ENCODE measurements at places on chromosomes 1 and 21. TPM values are rescaled to one million over a fixed set of nuclear protein-coding genes. Genes with fewer than 3 reads are reported as not detected.

GRCh38 chr1:161359291-161359690 lies 8.4 kb downstream of the CFAP126 start:
- H3K4me3 ChIP-seq, result no peak overlapping the region
- no peak overlapping the region for H3K27ac ChIP-seq
- peaks cover 6% of the 10 kb centered on the region for H3K36me3 ChIP-seq
- no peak for DNase-seq
- no peaks in the 10 kb centered on the region for H3K4me1 ChIP-seq

Gene TDRD5
- total RNA-seq, result not detected

DNA sequence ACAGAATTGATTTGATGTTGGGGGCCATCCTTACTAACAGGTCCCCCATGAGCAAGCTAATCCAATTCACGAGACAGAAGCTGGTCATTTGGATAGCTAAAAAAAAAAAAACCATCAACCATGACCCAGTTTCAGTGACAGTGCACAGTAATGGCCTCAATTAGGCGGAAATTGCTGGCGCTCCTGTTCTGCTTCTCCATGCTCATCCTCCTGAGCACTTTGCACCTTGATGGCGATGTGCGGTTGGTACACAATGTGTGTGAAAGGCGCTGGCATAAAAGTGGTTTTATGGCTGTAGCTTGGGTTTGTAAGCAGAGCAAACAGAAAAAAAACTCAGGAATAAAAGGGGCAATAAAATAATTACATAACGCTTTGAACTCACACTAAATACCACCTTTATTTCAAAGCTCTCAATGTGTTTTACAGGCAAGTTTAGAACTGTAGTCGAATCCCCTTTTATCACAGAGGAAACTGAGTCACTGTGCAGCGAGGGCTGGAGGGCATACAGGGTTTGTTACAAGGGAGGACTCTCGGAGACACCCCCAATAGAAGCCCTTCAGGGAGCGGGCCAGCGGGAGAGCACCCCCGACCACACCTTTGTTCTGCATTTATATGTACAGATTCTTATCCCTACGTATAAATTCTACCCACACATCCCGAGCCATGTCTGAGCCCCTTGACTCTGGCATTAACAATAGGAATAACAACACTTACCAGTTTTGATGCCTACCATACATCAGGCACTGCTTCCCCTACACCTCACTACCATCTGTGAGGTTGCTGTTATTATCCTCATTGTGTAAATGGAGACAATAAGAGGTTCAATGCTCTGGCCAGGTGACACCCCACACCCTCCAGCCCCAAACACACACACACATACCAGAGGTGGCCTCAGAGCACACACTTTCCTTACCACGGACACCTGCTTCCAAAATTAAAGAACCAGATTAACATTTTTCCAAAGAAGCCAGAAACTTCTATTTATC lies 213.5 kb upstream of the IRF2BP2 start:
- DNase-seq, result no peak
- no peak overlapping the region for H3K4me3 ChIP-seq
- H3K4me1 ChIP-seq, result no peaks in the 10 kb centered on the region
- no peak overlapping the region for H3K27ac ChIP-seq

Gene CYP2J2
- not detected for total RNA-seq

- no peaks in the 10 kb centered on the region for H3K27me3 ChIP-seq
- H3K36me3 ChIP-seq, result no peaks in the 10 kb centered on the region
- no peak overlapping the region for H3K4me3 ChIP-seq
- H3K27ac ChIP-seq, result no peak overlapping the region
- H3K4me1 ChIP-seq, result no peaks in the 10 kb centered on the region
- DNase-seq, result no peak
Measured at GRCh38 chr21:26588446-26588845, 15.4 kb upstream of the CYYR1 start.

- DNase-seq, result no peak
- no peaks in the 10 kb centered on the region for H3K36me3 ChIP-seq
- H3K27ac ChIP-seq, result no peak overlapping the region
- peaks cover 19% of the 10 kb centered on the region for H3K27me3 ChIP-seq
Measured at GRCh38 chr21:17501107-17502006, 11.5 kb upstream of the CXADR start.

Gene ABCB10
- 12.4 TPM for total RNA-seq

Gene WDR64
- not detected for total RNA-seq

- H3K27me3 ChIP-seq, result no peaks in the 10 kb centered on the region
- H3K4me3 ChIP-seq, result no peak overlapping the region
- H3K36me3 ChIP-seq, result no peaks in the 10 kb centered on the region
- DNase-seq, result no peak
- no peaks in the 10 kb centered on the region for H3K4me1 ChIP-seq
Measured at GRCh38 chr1:195332102-195332501, 1276.1 kb downstream of the KCNT2 start.

DNA sequence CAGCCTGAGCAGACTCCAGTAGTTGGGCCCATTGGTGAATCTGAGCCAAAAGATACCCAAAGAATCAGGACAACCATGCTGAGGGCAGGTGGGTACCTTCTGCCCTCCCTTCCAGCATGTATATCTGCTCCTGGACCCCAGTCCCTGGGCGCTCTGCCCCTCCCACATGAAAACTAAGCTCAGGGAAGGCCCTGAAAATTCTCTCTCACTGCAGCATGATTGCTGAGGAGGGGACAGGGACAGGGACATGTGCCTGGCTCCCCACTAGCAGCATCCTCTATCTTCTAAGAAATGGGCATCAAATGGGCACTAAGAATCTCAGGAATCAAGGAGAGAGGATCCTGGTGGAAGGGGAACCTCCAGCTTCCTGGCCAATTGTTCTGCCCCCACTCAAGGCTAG lies 446.0 kb downstream of the MATN1 start:
- H3K27me3 ChIP-seq, result peaks cover 7% of the 10 kb centered on the region
- DNase-seq, result no peak
- no peak overlapping the region for H3K27ac ChIP-seq

DNA sequence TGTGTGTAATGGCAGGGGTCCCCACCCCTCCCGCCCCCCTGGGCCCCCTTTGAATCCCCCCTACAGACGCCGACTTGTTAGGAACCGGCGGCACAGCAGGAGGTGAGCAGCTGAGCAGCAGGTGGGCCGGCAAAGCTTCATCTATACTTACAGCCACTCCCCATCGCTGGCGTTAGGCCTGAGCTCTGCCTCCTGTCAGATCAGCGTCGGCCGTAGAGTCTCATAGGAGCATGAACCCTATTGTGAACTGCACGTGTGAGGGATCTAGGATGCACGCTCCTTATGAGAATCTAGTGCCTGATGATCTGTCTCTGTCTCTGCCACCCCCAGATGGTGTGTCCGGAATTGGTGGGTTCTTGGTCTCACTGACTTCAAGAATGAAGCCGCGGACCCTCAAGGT lies 14.9 kb upstream of the VPS26C start:
- H3K36me3 ChIP-seq, result no peaks in the 10 kb centered on the region
- H3K27me3 ChIP-seq, result no peaks in the 10 kb centered on the region
- DNase-seq, result no peak
- no peak overlapping the region for H3K27ac ChIP-seq
- no peaks in the 10 kb centered on the region for H3K4me1 ChIP-seq

DNA sequence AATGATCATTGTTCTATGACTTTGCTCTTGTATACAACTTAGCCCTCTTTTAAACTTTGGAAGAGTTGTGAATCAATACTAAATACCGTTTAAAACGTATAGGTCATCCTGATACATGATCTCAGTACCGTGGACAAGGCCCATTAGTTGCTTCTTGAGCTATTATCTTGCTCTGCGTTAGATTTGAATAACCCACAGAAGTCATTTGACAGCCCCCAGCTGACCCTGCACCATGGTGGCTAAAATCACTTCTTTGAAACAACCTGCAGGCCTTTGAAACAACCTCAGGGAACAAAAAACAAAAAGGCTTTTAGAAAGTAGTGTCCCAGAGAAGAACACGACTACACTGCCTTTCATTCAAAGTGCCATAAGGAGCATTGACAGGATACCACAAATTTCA lies 473.0 kb upstream of the ADGRL2 start:
- no peak overlapping the region for H3K27ac ChIP-seq
- DNase-seq, result no peak
- no peak overlapping the region for H3K4me3 ChIP-seq
- no peaks in the 10 kb centered on the region for H3K36me3 ChIP-seq

DNA sequence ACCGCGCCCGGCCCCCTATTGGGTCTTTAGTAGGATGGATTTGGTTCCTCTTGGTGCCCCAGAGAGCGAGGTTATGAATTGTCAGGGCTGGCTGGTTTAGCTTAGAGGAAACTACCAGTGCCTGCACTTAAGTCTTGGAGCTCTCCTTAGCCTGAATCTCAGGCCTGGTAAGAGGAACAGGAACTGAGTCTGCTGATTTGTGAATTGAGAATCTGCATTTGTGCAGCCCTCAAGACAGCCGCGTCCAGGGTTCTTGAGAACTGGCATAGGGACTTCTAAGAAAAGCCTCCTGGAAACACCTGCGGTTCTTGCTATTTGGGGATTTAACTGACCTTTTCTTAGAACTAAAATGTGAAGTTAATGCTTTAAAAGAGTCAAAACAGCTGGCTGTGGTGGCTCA lies 1.7 kb downstream of the NECAP2 start:
- no peak overlapping the region for H3K4me3 ChIP-seq
- H3K27me3 ChIP-seq, result no peaks in the 10 kb centered on the region
- H3K36me3 ChIP-seq, result peaks cover 42% of the 10 kb centered on the region
- DNase-seq, result no peak
- H3K4me1 ChIP-seq, result peaks cover 8% of the 10 kb centered on the region
- H3K27ac ChIP-seq, result no peak overlapping the region

- H3K27me3 ChIP-seq, result no peaks in the 10 kb centered on the region
- peak; percentile 82 for DNase-seq
- H3K36me3 ChIP-seq, result peaks cover 37% of the 10 kb centered on the region
- H3K4me1 ChIP-seq, result peaks cover 18% of the 10 kb centered on the region
- no peak overlapping the region for H3K27ac ChIP-seq
- H3K4me3 ChIP-seq, result no peak overlapping the region
Measured at GRCh38 chr1:2408859-2409276, 3.5 kb downstream of the PEX10 start.

- no peak overlapping the region for H3K4me3 ChIP-seq
- no peaks in the 10 kb centered on the region for H3K4me1 ChIP-seq
- no peak overlapping the region for H3K27ac ChIP-seq
- no peaks in the 10 kb centered on the region for H3K36me3 ChIP-seq
Measured at GRCh38 chr1:242057745-242058115, 58.8 kb upstream of the MAP1LC3C start.

- H3K4me3 ChIP-seq, result no peak overlapping the region
- no peaks in the 10 kb centered on the region for H3K4me1 ChIP-seq
- no peak overlapping the region for H3K27ac ChIP-seq
- DNase-seq, result peak; percentile 34
Measured at GRCh38 chr1:7690496-7691182, 80.5 kb upstream of the VAMP3 start.

Gene NMNAT1
- 10.5 TPM for total RNA-seq

DNA sequence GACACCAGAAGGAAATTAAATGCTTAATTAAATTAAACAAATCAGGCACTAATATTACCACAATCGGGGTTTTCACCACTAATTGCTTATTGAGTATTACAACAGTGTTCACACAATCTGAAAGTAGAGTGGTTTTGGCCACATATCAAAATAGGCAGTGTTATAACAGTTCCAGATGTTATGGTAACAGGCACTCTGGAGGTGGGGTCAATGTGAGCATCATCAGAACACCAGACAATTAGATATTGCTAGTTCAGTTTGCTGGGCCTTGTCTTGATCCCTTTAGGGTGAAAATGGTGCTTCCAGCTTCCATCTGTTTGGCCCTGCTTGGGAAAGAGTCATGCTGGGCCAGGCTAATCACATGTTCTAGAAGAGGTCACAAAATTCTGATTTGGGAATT lies 14.5 kb upstream of the DDAH1 start:
- DNase-seq, result no peak
- H3K36me3 ChIP-seq, result peaks cover 64% of the 10 kb centered on the region
- H3K27ac ChIP-seq, result no peak overlapping the region

- no peak for DNase-seq
- H3K27ac ChIP-seq, result no peak overlapping the region
- H3K4me1 ChIP-seq, result no peaks in the 10 kb centered on the region
- H3K27me3 ChIP-seq, result no peaks in the 10 kb centered on the region
- no peak overlapping the region for H3K4me3 ChIP-seq
Measured at GRCh38 chr1:73205294-73205973, 923.1 kb upstream of the NEGR1 start.

Gene NUF2
- 1.8 TPM for total RNA-seq

Gene KRTAP13-1
- total RNA-seq, result not detected

GRCh38 chr1:30745156-30745833 lies 12.3 kb downstream of the LAPTM5 start:
- H3K4me3 ChIP-seq, result no peak overlapping the region
- H3K36me3 ChIP-seq, result no peaks in the 10 kb centered on the region
- H3K27me3 ChIP-seq, result peaks cover 9% of the 10 kb centered on the region
- no peak overlapping the region for H3K27ac ChIP-seq
- no peaks in the 10 kb centered on the region for H3K4me1 ChIP-seq

DNA sequence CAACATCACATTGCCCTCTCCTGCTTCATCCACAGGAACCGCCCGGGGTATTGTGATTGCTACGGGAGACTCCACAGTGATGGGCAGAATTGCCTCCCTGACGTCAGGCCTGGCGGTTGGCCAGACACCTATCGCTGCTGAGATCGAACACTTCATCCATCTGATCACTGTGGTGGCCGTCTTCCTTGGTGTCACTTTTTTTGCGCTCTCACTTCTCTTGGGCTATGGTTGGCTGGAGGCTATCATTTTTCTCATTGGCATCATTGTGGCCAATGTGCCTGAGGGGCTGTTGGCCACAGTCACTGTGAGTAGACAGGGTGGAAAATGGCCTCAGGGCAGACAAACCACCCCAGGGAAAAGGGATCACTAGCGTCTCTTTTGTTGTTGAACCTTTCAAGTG lies 12.7 kb downstream of the ATP1A4 start:
- no peak overlapping the region for H3K4me3 ChIP-seq
- H3K27ac ChIP-seq, result no peak overlapping the region
- no peak for DNase-seq
- H3K27me3 ChIP-seq, result peaks cover 11% of the 10 kb centered on the region
- H3K4me1 ChIP-seq, result peaks cover 12% of the 10 kb centered on the region

Gene SLC9C2
- total RNA-seq, result not detected

GRCh38 chr1:197692965-197693364 lies 82.3 kb downstream of the DENND1B start:
- H3K27me3 ChIP-seq, result no peaks in the 10 kb centered on the region
- DNase-seq, result no peak

Gene CDC42BPA
- total RNA-seq, result 77.8 TPM

Gene ARTN
- not detected for total RNA-seq

DNA sequence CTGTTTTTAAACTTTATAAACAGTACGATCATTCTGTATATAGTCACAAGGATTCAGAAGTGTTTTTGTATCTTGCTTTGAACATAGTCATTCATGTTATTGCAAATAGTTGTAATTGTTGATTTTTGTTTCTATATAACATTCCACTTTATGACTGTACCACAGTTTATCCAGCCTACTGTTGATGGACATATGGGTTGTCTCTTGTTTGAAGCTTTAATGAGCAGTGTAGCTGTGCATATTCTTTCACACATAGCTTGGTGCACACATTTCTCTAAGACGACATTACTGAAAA lies 6.1 kb downstream of the CD101 start:
- no peak overlapping the region for H3K27ac ChIP-seq
- no peaks in the 10 kb centered on the region for H3K27me3 ChIP-seq
- no peaks in the 10 kb centered on the region for H3K4me1 ChIP-seq
- no peak overlapping the region for H3K4me3 ChIP-seq
- no peaks in the 10 kb centered on the region for H3K36me3 ChIP-seq

- H3K27ac ChIP-seq, result no peak overlapping the region
- no peaks in the 10 kb centered on the region for H3K36me3 ChIP-seq
- peaks cover 85% of the 10 kb centered on the region for H3K27me3 ChIP-seq
- no peak overlapping the region for H3K4me3 ChIP-seq
- H3K4me1 ChIP-seq, result no peaks in the 10 kb centered on the region
- DNase-seq, result no peak
Measured at GRCh38 chr1:154493276-154493675, 8.7 kb upstream of the TDRD10 start.

Data from osteoblast (primary cell).